PC-9 (cell line): ENCODE measurements at places on chromosomes 6 and 20. TPM values are rescaled to one million over a fixed set of nuclear protein-coding genes. Genes with fewer than 3 reads are reported as not detected.

MGME1 gene
- total RNA-seq = 31.3 and 42.8 TPM in 2 replicates

- DNase-seq = no peak
Observed at GRCh38 chr6:131572686-131573415, at the start of gene ARG1. Gene ARG1, plus strand, starts transcription at chr6:131573226. Its CDS starts 57 bp downstream, at chr6:131573283.

MARCKS gene
- 93.2 and 106 TPM in 2 replicates for total RNA-seq

BMP2 gene
- not detected in 2 replicates for total RNA-seq

KHDC1 gene
- 14.3 and 16.2 TPM in 2 replicates for total RNA-seq

GRCh38 chr6:129686941-129687627 lies 22.9 kb downstream of the ARHGAP18 start:
- DNase-seq = no peak

GRCh38 chr6:69706724-69707123 lies 90.1 kb downstream of the LMBRD1 start:
- DNase-seq = no peak

LHFPL5 gene
- total RNA-seq = 1.2 and 1.7 TPM in 2 replicates

SYTL3 gene
- total RNA-seq = 7.8 and 8.3 TPM in 2 replicates

DNA sequence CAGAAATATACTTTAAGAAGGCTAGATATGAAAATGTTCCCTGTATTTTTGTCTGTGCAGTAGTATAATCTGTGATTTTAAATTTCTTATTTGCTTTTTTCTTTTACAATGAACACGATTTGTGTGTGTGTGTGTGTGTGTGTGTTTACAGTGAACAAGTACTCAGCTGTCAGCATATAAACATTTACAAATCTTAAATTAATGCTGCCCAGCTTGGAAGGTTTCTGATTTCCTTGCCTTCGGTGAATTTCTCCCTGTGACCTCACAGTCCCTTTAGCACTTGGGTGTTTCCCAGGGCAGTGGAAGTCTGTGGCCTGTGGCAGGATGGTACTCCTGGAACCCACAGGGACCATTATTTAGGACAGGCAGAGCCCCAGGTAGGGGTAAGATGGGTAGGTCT lies 37.6 kb downstream of the TXLNB start:
- peak; percentile 6 for DNase-seq

DNA sequence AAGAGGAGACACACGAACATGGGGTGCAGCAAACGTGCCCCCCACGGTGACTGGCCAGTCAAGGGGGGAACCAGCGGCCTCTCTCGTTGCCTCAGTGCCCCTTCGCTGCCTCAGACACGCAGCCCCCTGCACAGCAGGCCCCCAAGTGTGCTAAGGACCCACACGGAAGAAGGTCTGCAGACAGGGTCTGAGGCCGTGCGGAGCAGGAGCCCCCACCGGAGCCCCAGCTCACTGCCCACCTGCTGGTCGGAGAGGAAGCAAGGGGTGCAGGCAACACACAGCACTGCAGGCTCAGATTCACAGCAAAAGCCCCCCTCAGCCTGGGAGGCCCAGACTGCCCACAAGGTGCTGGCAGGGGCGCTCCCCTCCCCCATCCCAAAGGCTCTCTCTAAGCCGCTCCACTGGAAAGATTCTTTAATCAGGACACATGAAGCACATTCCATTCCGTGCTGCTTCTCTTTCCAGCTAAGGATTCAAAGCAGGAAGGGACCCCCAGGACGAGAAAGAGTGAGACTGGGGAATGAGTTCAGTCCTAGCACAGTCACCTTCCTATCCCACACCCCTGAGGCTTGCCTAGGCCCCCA lies 105.1 kb downstream of the SLC23A2 start:
- DNase-seq = no peak

UBE2V1 gene
- 137 and 174 TPM in 2 replicates for total RNA-seq

KCNB1 gene
- total RNA-seq = 0.04 TPM in 1 of 2 replicates, not detected in the other

DNA sequence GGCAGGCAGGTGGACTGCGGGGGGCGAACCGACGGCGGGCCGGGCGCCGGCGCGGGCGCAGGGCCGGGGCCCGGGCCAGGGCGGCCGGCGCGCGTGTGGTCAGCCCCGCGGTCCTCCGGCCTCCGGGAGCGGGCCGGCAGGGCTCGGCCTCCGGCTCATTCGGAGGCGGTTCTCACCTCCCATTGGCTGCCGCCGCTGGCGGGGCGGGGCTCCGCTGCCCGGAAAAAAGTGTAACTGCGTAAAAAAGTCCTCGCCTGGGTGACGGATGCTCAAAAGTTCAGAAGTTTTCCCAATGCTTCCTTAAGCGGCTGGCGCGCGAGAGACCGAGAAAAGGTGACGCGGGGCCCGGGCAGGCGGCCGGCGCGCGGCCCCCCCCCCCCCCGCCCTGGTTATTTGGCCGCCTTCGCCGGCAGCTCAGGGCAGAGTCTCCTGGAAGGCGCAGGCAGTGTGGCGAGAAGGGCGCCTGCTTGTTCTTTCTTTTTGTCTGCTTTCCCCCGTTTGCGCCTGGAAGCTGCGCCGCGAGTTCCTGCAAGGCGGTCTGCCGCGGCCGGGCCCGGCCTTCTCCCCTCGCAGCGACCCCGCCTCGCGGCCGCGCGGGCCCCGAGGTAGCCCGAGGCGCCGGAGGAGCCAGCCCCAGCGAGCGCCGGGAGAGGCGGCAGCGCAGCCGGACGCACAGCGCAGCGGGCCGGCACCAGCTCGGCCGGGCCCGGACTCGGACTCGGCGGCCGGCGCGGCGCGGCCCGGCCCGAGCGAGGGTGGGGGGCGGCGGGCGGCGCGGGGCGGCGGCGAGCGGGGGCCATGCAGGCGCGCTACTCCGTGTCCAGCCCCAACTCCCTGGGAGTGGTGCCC lies at the start of gene FOXC1:
Gene FOXC1 (plus strand): TSS at position 268 of the 849 bp plus-strand sequence. CDS start 531 bp downstream, at position 799.
- DNase-seq = peak; percentile 96

GRCh38 chr20:35328689-35329088 lies 36.5 kb upstream of the FAM83C start:
- DNase-seq = no peak

- DNase-seq = peak; percentile 49
Observed at GRCh38 chr6:145110109-145110508, 625.2 kb downstream of the EPM2A start.

- DNase-seq = no peak
Observed at GRCh38 chr6:246352-246751, 45.9 kb upstream of the DUSP22 start.

DNA sequence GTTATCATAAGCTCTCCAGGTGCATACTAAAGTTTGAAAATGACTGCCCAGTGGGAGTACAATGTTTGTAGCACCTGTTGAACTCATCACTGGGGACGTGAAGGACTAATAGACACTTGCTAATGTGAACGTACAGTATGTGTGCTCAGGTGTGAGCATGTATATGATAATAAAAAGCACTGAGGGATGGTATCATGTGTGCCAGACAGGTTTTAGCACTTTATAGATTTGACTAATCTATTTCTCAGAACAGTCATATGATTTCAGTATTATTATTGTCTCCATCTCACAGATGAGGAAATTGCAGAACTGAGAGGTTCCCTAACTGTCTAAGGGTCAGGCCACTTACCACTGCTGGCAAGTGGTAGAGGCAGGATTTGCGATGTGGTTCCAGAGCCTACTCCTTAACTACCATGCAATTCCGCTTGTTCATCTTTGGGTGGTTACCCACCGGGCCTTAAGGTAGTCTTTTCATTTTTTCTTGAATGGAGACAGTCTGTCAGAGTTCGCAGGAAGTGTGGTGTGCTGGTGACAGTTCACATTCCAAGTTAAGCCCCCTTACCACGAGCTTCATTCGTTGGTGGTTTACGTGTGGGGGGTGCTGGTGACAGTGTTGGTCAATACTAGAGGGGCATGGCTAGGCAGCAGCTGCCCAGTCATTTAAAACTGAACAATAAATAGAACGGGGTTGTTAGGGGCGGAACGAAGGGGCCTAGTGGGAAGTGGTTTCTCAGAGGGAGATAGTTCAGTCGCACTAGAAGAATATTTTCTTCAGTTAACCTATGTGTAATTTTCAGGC lies 46.8 kb downstream of the RREB1 start:
- DNase-seq = no peak

CLDN20 gene
- total RNA-seq = not detected in 2 replicates

DNA sequence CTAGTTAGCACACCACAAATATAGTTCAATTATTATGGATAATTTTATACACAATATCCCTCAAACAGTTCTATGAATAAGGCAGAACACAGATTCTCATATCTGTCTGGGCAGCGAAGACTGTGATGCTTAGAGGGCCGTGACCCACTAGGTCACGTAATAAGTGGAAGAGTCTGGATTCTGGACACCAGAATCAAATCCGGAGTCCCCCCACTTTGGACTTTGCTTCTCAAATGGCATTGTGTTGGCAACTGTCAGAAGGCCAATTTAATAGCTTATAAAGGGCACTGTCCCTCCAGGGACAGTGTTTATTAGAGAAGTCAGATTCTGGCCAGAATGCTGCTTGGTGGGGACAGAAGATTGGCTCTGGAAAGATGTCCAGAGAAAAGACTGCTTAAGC lies 6.8 kb upstream of the CCDC167 start:
- DNase-seq = no peak

DNA sequence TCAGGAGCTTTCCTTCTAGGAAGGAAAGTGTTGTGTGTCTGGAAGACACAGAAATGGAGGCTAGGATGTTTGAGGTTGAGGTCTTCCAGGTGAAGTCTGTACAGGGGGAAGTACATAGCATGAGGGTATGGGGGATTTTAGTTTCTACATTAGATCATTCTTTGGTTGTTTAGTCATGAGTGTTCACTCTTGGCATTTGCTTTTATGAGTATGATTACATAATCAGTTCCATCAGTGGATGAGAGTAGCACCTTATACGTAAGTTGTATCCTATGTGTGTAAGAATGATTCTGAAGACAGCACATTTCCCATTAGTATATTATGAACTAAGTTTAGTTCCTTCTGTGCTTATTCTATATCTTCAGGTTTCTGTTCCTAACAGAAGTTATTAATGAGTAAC lies 1.9 kb downstream of the CDYL start:
- no peak for DNase-seq

CST3 gene
- 262 and 355 TPM in 2 replicates for total RNA-seq

GRCh38 chr20:11153819-11154218 lies 480.0 kb upstream of the JAG1 start:
- DNase-seq = no peak

C6orf141 gene
- total RNA-seq = 12.3 and 21.9 TPM in 2 replicates

DNA sequence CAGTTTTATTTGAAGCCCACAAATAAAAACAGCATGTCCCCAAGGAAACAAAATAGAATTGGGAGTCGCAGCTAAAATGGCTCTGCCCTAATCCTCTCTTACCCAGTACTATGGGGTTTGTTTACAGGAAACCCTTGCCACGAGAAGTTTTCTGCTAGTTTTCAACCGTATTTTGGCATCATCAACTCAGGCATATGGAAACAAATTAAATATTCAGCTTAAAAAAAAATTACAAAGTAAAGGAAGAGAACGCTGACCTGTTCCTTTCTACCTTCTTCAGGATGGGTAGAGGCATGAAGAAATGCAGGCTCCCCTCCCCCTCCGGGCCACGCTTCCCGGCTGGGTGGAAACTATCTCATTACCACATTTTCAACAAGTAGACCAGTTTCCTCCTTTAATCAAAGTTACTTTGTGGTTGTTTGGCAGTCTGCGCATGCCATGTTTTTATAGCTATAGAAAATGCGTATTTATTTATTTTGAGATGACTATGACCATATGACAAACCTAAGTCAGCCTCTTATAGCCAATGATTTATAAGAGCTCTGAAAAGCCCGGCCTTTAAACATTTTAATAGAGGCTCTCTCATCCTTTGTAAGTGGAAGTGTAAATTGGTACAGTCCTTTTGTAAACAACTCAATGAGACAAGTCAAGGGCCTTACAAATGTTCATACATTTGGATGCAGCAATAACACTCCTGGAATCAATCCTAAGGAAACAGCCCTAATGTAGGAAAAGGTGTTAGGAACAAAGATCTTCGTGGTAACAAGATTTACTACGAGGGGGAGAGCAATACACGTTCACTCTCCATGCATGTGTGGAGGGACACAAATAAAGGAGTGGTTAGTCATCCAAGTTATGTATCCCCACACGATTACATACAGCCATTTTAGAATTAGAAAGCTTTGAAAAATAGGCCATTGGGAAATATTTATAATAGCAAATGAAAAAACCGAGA lies 16.1 kb upstream of the ZNF217 start:
- no peak for DNase-seq

DNA sequence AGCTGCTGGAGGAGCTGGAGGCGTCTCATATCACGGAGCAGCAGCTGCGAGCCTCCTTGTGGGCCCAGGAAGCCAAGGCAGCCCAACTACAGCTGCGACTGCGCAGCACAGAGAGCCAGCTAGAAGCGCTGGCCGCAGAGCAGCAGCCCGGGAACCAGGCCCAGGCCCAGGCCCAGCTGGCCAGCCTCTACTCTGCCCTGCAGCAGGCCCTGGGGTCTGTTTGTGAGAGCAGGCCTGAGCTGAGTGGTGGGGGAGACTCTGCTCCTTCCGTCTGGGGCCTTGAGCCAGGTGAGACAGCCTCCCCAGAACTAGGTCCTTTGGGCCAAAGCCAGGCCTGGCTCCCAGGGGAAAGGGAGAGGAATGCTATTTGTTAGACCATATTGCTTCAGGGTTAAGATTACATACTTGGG lies 31.7 kb downstream of the C20orf173 start:
- DNase-seq = no peak

DNA sequence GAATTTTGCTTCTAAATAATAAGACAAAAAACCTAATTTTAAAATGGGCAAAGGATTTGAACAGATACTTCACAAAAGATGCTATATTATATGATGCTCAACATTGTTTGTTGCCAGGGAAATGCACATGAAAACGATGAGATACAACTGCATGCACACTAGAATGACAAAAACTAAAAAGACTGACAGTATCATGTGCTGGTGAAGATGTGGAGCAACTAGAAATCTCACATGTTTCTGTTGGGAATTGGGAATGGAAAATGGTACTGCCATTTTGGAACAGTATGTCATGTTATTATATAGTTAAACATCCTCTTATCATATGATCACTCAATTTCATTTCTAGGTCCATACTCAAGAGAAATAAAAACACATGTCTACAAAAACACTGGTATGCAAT lies 13.4 kb upstream of the SNX9 start:
- DNase-seq = no peak

C4A gene
- 7.0 and 9.3 TPM in 2 replicates for total RNA-seq

ZNF831 gene
- not detected in 2 replicates for total RNA-seq

GRCh38 chr20:54200487-54201267 lies 7.2 kb upstream of the PFDN4 start:
- DNase-seq = peak; percentile 74

BTN1A1 gene
- total RNA-seq = not detected in 2 replicates

DNA sequence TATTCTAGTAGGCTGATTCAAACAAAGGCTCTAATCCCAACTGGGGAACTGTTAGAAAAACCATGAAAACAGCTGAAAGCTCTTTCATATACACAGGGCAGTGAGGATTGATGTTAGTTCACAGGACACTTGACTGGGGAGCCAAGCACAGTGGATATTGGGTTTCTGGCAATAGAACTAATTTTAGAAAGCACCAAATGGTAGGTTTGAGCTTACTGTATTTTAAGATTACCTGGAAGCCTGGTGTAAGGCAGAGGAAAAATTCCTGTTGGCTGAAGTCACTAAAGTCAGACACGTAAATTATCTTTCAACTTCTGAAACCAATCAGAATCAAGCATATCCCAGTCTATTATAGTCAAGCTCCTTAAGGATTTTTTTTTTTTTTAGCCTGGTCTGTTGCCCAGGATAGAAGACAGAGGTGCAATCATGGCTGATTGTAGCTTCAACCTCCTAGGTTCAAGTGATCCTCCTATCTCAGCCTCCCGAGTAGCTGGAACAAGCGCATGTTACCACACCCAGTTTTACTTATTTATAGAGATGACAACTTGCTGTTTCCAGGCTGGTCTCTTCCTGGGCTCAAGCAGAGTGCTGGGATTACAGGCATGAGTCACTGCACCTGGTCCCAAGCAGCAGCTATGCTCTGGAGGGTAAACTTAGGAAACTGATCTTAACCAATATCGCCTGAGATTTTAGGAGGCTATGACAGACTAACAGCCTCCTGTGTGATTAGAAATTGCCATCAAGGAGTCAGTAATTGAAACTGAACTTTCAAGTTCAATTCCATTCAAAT lies 32.5 kb upstream of the SYNCRIP start:
- peak; percentile 42 for DNase-seq

DAAM2 gene
- total RNA-seq = not detected in 2 replicates
